Thyroid gland (tissue), 4 donors: ENCODE measurements at places on chromosomes 1 and 21. TPM values are rescaled to one million over a fixed set of nuclear protein-coding genes. Genes with fewer than 3 reads are reported as not detected.

DNA sequence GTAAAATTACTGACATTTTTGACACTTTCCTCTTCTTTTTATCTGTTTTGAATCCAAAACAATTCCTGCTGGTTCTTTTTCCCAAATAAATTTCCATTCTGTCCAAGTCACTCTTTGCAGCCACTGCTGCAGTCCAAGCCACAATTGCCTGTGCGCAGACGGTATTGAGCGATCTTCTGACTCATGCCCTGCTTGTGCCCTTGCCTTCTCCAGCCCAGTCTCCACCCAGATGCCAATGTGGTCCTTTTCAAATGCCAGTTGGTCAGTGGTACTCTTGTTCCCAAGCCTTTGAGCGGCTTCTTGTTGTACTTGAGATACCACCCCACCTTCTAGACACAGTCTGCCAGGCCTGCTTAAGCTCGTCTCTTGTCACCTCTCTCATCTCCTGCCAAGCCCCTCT lies 78.9 kb downstream of the CAMTA1 start:
- H3K4me3 ChIP-seq, result no peak overlapping the region
- H3K4me1 ChIP-seq, result peaks cover 31% of the 10 kb centered on the region
- no peaks in the 10 kb centered on the region for H3K27me3 ChIP-seq
- DNase-seq, result no peak
- no peaks in the 10 kb centered on the region for H3K36me3 ChIP-seq

- no peak overlapping the region for H3K27ac ChIP-seq
- no peaks in the 10 kb centered on the region for H3K36me3 ChIP-seq
- no peak for DNase-seq
Measured at GRCh38 chr1:162670928-162671663, 38.8 kb downstream of the DDR2 start.

- H3K4me3 ChIP-seq, result no peak overlapping the region
- no peaks in the 10 kb centered on the region for H3K27me3 ChIP-seq
- H3K4me1 ChIP-seq, result peaks cover 11% of the 10 kb centered on the region
- DNase-seq, result no peak
- H3K27ac ChIP-seq, result no peak overlapping the region
Measured at GRCh38 chr1:68293609-68294366, 61.5 kb upstream of the WLS start.

DNA sequence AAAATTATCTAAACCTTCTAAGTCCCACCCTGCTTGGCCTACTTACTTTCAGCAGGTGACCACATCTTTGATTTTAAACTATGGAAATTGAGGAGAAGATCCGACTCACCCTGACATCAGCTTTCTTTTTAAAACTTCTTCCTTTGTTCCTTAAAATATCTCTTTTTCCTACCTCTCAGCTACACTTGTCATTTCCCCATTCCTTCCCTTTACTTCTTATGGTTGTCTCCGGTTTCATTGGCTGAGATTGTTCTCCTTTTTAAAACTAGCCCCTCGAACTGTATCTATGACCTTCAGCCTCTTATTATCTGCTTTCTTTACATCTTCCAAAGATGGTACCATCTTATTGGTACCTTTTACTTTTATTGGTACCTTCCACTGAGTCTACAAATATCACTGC lies 87.8 kb upstream of the NRIP1 start:
- no peak for DNase-seq
- H3K27ac ChIP-seq, result no peak overlapping the region
- no peaks in the 10 kb centered on the region for H3K27me3 ChIP-seq
- H3K4me3 ChIP-seq, result no peak overlapping the region
- no peaks in the 10 kb centered on the region for H3K36me3 ChIP-seq

DNA sequence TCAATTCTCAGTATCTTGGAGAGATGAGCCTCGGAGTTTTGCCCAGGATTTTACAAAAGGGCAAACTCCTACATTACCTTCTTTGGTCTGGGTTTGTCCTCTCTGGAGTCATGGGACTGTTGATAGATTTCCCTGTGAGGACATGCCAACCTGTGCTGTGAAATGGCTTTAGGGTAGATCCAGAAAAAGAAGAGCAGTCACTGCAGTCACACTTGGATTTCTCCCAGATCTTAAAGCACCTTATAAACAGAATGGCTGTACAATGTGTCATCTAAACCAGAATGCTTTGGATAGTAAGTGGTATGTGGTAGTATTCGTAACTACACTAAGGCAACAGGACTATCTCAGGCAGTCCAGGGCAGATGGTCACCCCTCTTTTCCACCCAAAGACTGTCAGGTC lies 1.9 kb upstream of the CSRP1 start:
- H3K4me3 ChIP-seq, result no peak overlapping the region
- DNase-seq, result no peak
- peaks cover 66% of the 10 kb centered on the region for H3K4me1 ChIP-seq

DNA sequence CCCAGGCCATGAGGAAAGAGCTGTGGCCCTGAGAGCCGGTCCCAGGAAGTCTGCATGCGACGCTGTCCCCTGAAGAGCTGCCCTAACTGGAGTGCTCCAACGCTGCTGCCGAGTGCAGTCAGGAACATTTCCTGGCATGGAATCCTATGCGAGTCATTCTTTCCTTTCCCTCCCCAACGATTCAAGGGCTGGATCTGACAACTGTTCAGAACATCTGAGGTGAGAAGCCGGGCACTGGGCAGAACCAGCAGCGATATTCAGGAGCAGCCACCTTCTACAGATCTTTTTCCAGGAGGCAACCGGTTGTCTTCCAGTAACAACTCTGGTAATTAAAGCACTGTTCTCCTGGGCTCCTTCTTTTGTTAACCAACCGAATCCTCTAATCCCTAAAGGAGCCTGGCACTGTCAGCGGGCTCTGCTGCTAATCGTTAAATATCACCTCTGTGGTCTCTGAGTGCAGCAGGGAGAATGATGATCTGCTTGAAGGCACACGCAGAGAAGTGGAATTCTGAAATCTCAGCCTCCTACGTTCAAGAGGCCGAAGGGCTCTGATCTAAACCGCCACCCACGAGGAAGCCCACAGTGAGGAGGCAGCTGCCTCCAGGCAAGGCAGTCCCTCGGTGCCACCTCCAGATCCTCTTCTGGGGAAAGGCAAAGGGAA lies 55.8 kb downstream of the SLC45A1 start:
- H3K27ac ChIP-seq, result peak overlapping the region; percentile 85
- peak; percentile 87 for DNase-seq
- peaks cover 87% of the 10 kb centered on the region for H3K4me1 ChIP-seq
- no peaks in the 10 kb centered on the region for H3K27me3 ChIP-seq

GRCh38 chr1:244042293-244042692 lies 8.8 kb upstream of the ZBTB18 start:
- no peaks in the 10 kb centered on the region for H3K27me3 ChIP-seq
- no peak overlapping the region for H3K27ac ChIP-seq
- DNase-seq, result no peak
- no peaks in the 10 kb centered on the region for H3K36me3 ChIP-seq
- H3K4me3 ChIP-seq, result no peak overlapping the region
- H3K4me1 ChIP-seq, result no peaks in the 10 kb centered on the region

GRCh38 chr1:37831809-37832208 lies 23.8 kb upstream of the YRDC start:
- no peaks in the 10 kb centered on the region for H3K4me1 ChIP-seq
- no peaks in the 10 kb centered on the region for H3K27me3 ChIP-seq
- H3K4me3 ChIP-seq, result no peak overlapping the region
- no peak for DNase-seq
- H3K36me3 ChIP-seq, result peaks cover 37% of the 10 kb centered on the region

NBPF14 gene
- total RNA-seq, result 27.4 TPM

FAM72C gene
- not detected for total RNA-seq

FYB2 gene
- 0.13 TPM for total RNA-seq

OR2L5 gene
- not detected for total RNA-seq

SPATA45 gene
- not detected for total RNA-seq
